Liver (tissue), 10 donors: ENCODE measurements at places on chromosomes 4 and X. TPM values are rescaled to one million over a fixed set of nuclear protein-coding genes. Genes with fewer than 3 reads are reported as not detected.

PRSS12 gene
- 0.10 TPM for polyA plus RNA-seq

DCLK2 gene
- polyA plus RNA-seq: 0.30 TPM

CRMP1 gene
- 0.06 TPM for polyA plus RNA-seq

CTAG1B gene
- polyA plus RNA-seq: not detected

SCML2 gene
- 1.1 TPM for polyA plus RNA-seq

TTC29 gene
- not detected for polyA plus RNA-seq

ARAP2 gene
- polyA plus RNA-seq: 1.6 TPM

CLTRN gene
- polyA plus RNA-seq: 11.0 TPM

TMEM47 gene
- polyA plus RNA-seq: 7.6 TPM

MAGED4B gene
- polyA plus RNA-seq: 0.57 TPM

GEMIN8 gene
- polyA plus RNA-seq: 11.7 TPM

S100P gene
- 2.9 TPM for polyA plus RNA-seq

BEX5 gene
- 0.61 TPM for polyA plus RNA-seq

ZNF711 gene
- 0.69 TPM for polyA plus RNA-seq

NAP1L3 gene
- 0.69 TPM for polyA plus RNA-seq

VEGFC gene
- 1.8 TPM for polyA plus RNA-seq

AMBN gene
- polyA plus RNA-seq: not detected

COL4A6 gene
- not detected for polyA plus RNA-seq

FAM149A gene
- 14.5 TPM for polyA plus RNA-seq

ANOS1 gene
- 0.44 TPM for polyA plus RNA-seq

RASGEF1B gene
- 51.6 TPM for polyA plus RNA-seq

SLC9B1 gene
- 0.19 TPM for polyA plus RNA-seq

PFKFB1 gene
- polyA plus RNA-seq: 10.2 TPM

CDKL2 gene
- not detected for polyA plus RNA-seq

RHOXF2 gene
- polyA plus RNA-seq: not detected

ARHGAP4 gene
- polyA plus RNA-seq: 3.3 TPM

ENAM gene
- 0.25 TPM for polyA plus RNA-seq

FRG2 gene
- not detected for polyA plus RNA-seq

IL13RA2 gene
- polyA plus RNA-seq: 1.9 TPM

CYTL1 gene
- not detected for polyA plus RNA-seq

ZCCHC13 gene
- not detected for polyA plus RNA-seq

VSIG4 gene
- polyA plus RNA-seq: 16.7 TPM

ASB9 gene
- polyA plus RNA-seq: 3.1 TPM

KIAA1210 gene
- polyA plus RNA-seq: not detected

NPY1R gene
- 6.2 TPM for polyA plus RNA-seq

ABCE1 gene
- 17.8 TPM for polyA plus RNA-seq

HDX gene
- 0.97 TPM for polyA plus RNA-seq

SAGE1 gene
- polyA plus RNA-seq: not detected

CDKL5 gene
- 1.6 TPM for polyA plus RNA-seq

HTR2C gene
- polyA plus RNA-seq: not detected

AADAT gene
- 11.1 TPM for polyA plus RNA-seq

SHOX gene
- not detected for polyA plus RNA-seq

GPR173 gene
- not detected for polyA plus RNA-seq

TMEM35A gene
- polyA plus RNA-seq: not detected

CCDC158 gene
- polyA plus RNA-seq: 0.44 TPM

ABCG2 gene
- 1.9 TPM for polyA plus RNA-seq

CFP gene
- polyA plus RNA-seq: 26.0 TPM

NKX3-2 gene
- not detected for polyA plus RNA-seq

MOSPD2 gene
- 3.6 TPM for polyA plus RNA-seq

TLL1 gene
- polyA plus RNA-seq: 0.05 TPM

NWD2 gene
- not detected for polyA plus RNA-seq

HELT gene
- polyA plus RNA-seq: not detected

SSX2B gene
- not detected for polyA plus RNA-seq

C1QTNF7 gene
- 0.55 TPM for polyA plus RNA-seq

KLB gene
- 13.5 TPM for polyA plus RNA-seq

GAGE12D gene
- not detected for polyA plus RNA-seq

TLR2 gene
- polyA plus RNA-seq: 2.9 TPM

WAS gene
- 1.0 TPM for polyA plus RNA-seq
